ENCODE measurements at places on chromosomes 2 and 18. TPM values are rescaled to one million over a fixed set of nuclear protein-coding genes. Genes with fewer than 3 reads are reported as not detected.

IL1A gene
- total RNA-seq, result not detected

VWC2L gene
- total RNA-seq, result not detected

IKZF2 gene
- 5.1 TPM for total RNA-seq

LOXHD1 gene
- total RNA-seq, result 1.3 TPM
